ENCODE measurements at places on chromosomes 2 and 18.

DNA sequence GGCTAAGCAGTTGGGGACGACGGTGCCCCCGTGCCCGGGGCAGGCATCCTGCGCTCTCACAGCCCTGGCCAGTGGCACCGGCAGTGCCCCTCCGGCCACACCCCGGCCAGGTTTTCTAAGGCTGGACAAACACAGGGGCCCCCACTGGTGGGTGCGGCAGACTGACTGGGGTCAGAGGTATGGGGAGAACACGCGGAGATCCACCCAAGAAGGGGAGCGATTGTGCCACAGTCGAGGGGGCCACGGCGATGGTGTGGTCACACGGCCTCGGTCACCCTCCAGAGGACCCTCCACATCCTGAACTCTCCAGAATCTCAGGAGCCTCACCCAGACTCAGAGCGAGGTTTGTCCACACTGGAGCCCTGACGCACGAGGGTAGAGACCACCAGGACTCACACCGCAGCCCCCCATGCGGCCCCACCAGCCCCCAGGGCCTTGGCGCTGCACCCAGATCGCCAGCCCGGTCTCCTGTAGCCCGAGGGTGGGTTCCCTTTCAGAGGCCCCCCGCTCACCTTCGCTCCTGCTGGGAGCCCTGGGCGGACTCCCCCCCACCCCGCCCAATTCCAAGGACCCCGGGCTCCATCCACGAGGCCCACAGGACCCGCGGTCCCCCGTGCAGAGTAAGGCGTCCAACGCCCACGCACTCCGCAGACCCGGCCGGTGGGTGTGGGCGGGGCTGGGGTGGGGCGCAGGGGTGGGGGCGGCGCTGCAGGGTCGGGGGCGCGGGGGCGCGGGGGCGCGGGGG, 15.2 kb downstream of the PDCD1 start:
- DNase-seq = peak; percentile 62

- no peak for DNase-seq
Observed at GRCh38 chr2:240398661-240399267, 36.7 kb upstream of the GPC1 start.

GRCh38 chr2:40758401-40759155, 306.7 kb upstream of the SLC8A1 start:
- DNase-seq = no peak

- DNase-seq = no peak
Observed at GRCh38 chr2:202040079-202040844, 6.6 kb downstream of the FZD7 start.

DNA sequence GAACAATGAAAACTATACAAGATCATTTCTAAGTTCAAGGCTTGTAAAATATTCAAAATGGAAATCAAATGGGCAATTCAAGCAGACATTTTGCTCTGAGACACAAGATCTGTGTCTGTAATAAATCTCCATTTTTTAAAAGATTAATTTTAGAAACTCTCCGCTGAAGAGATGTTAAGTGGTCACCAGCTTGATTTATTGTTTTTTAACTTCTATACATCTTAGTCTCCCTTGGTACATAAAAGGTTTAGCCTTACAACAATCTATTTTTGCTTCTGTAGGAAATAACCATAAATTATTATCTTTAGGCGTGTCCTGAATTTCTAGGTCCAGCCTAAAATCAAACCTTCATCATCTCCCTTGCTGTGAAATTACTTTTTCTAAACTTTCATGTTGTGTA, 553.6 kb downstream of the NRXN1 start:
- DNase-seq = no peak

DNA sequence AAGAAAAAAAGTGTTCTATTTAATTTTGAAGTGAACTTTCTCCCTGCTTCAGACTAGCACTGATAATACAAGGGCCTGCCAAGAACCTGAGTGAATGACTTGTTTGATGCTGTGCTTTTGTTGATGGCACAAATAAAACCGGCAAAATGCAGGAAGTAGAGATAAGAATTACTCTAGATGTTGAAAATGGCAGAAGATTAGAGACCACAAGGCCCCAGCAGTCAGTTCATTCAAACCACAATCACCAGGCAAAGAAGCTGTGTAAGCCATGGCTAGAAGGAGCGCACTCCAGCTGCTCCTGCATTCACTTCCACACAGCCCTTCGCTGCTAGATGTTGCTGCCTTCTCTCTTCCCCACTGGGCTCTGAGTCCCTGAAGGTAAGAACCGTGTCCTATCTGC, 297.1 kb downstream of the AGPS start:
- DNase-seq = no peak

GRCh38 chr2:113887009-113887792, 2.7 kb upstream of the ACTR3 start:
- no peak for DNase-seq

DNA sequence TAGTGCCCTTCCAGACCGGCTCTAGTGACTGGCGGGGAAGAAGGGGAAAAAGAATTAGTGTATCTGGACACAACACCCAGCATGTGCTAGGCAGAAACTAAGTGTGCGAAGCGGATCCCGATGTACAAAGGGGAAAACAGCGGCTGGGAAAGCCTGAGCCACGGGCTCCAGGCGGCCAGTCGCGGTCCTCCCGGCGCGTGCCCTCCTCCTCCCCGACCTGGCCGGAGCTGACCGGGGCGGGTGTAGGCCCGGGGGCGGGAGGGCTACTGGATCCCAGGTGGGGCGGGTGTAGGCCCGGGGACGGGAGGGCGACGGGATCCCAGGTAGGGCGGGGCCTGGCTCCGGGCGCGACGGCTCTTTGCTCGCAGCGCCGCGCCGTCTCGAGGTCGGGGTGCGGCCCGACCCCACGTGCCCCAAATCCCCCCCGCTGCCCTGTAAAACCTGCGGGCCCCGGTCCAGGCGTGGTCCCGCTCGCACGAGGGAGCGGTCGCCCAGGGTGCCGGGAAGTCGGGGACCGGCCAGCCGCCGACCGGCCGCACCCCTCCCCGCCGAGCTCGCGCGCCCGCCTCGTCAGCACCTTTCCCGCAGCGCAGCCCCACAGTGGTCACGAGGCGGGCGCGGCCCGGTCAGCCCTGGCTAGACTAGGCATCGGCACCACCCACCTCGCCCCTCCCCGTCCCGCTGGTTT, 48.8 kb downstream of the C2orf42 start:
- DNase-seq = no peak

GRCh38 chr18:27449104-27449503, 264.0 kb upstream of the CHST9 start:
- DNase-seq = no peak

- DNase-seq = no peak
Observed at GRCh38 chr18:77099485-77100370, 32.9 kb downstream of the MBP start.

DNA sequence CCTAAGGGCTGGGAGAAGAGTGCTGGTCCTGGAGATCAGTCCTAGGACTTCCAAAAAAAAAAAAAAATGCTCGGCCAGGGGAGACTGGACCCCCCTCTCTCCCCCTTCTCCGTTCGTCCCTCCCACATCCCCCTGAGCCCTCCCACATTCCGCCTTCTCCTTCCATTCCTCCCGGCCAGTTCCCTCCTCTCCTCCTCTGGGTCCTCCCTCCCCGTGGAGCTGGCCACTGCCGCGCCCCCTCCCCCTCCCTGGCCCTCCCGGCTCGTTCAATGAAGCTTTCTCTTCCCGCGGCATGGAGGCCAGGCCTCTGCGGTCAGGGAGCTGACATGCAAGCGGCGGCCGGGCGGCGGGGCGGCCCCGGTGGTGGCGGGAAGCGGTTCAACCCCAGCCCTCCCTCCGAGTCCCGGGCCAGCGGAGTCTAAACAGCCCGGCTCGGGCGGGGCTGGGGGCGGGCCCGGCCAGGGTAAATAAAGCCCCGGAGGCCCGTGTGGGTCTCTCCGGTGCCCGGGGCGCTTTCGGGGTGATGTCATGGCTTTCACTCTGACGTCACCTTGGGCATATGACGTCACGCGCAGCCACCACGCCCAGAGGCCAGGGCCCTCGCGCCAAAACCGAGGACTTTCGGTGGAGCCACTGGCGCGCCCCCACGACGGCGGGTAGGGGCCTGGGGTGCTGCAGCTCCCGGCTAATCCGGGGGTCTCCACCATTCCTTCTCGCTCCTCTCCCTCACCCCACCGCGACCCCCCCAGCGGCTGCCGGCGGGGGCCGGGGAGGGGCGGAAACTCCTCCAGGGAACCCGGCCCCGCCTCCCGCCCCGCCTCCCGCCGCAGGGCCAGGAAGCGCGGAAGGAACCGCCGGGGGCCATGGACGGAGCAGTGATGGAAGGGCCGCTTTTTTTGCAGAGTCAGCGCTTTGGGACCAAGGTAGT, at the start of the genes DOK1 and LOXL3:
Gene DOK1 (plus strand): TSS at position 829 of the 928 bp plus-strand sequence. CDS start 35 bp downstream, at position 864.
Gene LOXL3 (minus strand): TSS at position 51 of the 928 bp plus-strand sequence. CDS start 1,308 bp downstream, outside the sequence.
- peak; percentile 94 for DNase-seq

DNA sequence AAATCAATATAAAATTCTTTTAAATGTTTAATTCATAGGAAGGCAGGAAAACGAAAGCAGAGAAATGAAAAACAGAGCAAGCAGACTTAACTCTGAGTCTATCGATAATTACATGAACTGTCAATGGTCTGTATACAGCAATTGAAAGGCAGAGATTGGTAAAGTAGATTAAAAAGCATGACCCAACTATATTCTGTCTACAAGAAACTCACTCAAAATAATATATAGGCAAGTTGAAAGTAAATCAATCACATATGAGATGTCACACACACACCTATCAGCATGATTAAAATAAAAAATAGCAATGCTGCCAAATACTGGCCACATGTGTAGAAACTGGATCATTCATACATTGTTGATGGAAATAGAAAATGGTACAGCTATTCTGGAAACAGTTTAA, 136.4 kb upstream of the CYP1B1 start:
- no peak for DNase-seq

DNA sequence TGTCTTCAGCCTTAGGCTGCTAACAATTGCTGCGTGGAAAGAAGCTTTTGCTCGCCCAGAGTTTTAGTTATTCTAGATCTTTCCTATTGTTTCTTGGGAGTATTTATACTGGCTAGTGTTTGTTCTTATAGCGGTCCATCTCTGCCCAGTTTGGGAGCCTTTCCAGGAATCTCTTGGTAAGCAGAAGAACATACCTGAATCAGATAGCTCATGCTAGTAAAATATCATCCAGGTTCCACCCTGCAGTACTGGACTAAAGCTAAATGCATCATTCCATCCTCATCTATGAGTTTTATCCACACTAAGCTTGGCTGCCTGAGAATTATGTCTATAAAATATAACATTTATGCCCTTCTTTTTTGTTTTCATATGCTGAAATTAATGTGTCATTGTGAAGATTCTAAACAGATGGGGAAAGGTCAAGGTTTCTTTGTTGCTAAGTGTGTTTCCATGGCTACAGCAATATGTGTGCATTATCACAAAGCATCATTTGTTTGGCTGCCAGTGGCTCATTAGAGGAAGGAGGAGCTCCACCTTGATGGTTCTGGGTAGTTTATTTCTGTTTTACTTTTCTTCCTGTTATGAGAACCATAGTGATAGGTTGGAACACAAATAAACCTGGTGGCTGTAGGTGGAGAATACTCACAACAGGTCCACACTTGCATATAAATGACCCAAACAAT, 182.8 kb downstream of the PIK3C3 start:
- DNase-seq = no peak

DNA sequence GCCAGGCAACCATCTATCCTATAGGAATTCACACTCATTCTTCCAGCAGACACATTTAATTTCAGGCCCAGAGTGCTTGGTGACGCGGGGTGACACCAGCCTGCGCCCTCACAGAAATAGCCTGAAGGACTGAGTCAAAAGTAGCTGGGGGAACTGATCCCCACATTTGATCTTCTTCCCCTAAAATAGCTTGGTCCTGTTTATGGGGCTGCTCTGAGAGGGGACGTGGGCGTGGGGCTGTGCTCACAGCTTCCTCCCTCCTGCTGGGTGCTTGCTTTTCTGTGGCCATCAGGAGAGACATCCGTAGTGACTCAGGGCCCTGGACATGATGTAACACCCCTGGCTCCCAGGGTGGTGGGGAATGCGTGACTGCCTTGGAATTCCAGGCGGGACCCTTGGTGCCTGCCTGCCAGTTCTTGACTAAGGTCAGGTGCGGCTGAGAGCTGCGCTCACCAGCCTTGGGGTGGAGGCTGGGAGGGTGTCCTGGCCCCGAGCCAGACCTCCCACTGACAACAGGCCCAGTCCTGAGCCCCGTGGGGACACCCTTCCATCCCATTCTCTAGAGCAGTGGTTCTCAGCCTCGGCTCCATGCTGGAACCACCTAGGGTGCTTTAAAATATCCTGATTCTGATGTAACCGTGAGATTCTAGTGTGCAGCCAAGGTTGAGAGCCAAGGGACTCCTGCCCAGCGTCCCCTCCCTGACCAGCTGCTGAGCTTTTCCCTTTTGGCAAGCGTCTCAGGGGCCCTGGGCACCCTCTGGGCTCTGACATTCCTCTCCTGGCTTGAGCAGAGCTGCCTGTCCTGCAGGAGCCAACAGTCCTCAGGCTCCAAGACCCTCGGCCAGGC, 47.4 kb upstream of the SMAD7 start:
- no peak for DNase-seq

DNA sequence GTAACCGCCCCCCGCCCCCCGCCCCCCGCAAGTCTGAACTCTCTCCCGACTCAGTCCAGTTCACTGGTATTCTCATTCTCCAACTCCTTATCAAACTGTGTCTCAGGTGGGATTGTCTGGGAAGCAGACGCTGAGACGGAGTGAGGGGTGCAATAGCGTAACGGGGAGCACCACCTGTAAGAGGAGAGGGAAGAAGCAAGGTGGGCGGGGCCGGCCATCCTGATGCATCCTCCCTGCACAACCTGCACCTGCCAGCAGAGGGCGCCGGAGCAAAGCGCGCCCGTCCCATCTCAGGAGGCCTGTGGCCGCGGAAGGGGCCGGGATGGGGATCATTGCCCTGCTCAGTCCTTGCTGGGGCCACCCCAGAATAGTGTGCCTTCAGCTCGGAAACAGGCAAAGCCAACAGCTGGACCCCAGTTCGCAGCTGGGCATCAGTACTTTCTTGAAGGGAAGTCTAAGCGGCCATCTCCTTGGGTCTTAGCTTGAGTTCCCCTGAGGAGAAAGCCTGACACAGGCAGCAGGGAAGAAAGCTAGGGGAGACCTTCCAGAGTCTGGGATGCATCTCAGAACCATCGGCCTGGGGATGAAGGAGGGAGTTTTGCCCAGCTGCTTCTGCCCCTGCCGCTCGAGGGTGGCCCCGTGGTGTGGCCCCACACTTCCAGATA, 208.0 kb downstream of the TFCP2L1 start:
- DNase-seq = peak; percentile 77

DNA sequence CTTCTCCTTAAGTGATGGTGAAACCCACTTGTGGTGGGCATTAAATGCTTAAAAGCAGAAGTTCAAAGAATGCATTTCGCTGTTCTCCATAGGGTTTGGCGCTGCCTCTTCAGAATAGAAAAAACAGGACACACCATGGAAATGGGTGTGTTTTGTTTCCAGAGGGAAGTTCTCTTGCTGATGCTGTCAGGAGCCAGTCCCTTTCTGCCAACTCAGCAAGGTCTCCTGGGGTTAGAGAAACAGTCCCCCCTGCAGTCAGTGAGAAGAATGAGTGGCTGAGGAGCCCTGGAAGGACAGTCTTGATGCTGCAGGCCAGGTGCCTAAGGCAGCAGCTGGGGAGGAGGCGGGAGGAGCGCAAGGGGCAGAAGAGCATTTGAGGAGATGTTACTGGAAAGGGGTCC, 37.8 kb upstream of the ASAP2 start:
- DNase-seq = no peak

- no peak for DNase-seq
Observed at GRCh38 chr2:69766014-69766413, 24.1 kb downstream of the ANXA4 start.

DNA sequence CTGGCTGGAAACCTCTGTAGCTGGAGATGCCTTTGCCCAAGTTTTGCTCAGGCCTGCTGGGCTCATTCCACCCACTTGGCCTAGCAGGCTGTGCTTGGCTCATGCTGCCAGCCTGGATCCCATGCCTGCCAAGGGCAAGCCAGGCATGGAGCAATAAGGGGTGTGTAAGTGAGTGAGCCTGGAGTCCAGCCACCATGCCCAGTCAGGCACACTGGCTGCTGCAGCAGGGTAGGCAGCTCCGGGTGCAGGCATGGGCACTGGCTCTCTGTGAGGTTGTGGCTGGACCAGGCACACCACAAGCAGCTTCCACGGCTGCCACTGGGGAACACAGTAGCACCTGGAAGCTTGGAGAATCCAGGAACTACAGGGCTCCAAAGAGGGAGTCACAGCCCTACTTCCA, 147.7 kb upstream of the HS6ST1 start:
- DNase-seq = no peak

Data from sciatic nerve (tissue), 2 donors.